Myocyte (in vitro differentiated cells): ENCODE measurements at places on chromosomes 7 and 10. TPM values are rescaled to one million over a fixed set of nuclear protein-coding genes. Genes with fewer than 3 reads are reported as not detected.

KCP gene
- 0.19 and 0.42 TPM in 2 replicates for total RNA-seq

CPVL gene
- 0.47 and 0.62 TPM in 2 replicates for total RNA-seq

GIMAP6 gene
- not detected in 2 replicates for total RNA-seq

PCGF5 gene
- 28.9 and 33.5 TPM in 2 replicates for total RNA-seq

PKD1L1 gene
- 0.03 and 0.10 TPM in 2 replicates for total RNA-seq

INSYN2A gene
- 2.3 and 4.0 TPM in 2 replicates for total RNA-seq

IDI2 gene
- total RNA-seq: not detected in 2 replicates

CCL24 gene
- 0.72 TPM in 1 of 2 replicates, not detected in the other for total RNA-seq

COL1A2 gene
- 1,439 and 1,654 TPM in 2 replicates for total RNA-seq

SPDYE2 gene
- not detected in 2 replicates for total RNA-seq

DNA sequence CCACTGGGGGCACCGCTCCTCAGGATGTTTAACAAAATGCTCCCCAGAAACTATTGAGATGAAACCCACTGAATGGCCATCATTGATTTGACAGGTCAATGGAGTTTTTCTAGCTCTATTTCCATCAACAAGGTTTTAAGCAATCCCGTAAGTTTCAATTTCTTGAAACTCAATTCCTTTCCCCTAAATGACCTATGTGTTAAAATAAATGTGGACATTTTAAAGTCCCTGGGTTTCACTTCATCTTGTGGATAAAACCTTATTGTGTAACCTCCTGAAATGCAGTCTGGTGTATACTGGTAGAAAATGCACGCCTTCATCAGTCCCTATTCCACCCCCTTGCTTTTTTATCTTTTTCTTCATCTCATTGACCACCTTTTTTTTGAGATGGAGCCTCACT is 8.9 kb upstream of the C7orf33 start:
- DNase-seq: no peak

DNA sequence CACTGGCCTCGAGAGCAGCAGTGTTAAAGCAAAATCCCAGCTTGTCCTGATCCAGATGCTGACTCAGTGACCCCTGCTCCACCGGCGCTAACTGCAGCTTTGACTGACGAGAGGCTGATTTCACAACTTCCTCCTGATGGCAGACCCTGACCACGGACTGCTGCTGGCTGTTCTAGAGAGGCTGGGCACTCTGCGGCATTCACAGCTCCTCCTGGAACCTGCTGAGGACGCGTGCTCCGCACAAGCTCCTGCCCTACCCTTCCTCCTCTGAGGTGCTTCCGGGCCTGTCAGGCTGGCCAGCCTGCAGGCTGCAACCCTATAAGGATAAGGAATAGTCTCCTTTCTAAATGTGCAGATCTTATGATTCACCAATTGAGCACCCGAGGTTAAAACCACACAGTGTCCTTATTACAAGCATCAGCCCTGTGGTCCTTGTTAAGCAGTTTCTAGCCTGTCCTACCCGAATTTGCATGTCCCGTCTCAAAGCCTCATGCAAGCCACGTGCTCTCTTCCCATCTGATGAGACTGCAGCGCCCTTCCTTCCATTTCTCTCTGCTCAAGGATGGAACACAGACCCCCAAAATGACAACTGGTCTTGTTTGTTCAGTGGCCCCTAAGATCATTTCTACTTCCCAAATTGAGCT is 35.5 kb upstream of the NCAPG2 start:
- DNase-seq: peak; percentile 78

DNA sequence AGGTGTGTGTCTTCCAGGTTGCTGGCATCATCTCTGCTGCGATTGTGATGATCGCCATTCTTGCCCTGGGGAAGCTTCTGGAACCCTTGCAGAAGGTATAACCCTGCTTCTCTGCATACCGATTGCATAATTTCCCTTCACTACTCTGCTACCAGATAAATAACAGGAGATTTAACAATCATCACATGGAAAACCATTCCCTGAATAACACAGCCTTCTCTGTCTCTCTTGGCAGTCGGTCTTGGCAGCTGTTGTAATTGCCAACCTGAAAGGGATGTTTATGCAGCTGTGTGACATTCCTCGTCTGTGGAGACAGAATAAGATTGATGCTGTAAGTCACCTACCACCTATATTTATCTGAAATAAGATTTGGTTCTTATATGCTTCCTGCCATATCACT is 33.8 kb downstream of the SLC26A4 start:
- DNase-seq: peak; percentile 82

GRCh38 chr10:21521751-21522533 is 3.5 kb downstream of the SKIDA1 start:
- DNase-seq: no peak

- no peak for DNase-seq
These were observed 147.9 kb upstream of the FAM20C start for GRCh38 chr7:44541-44896.

DNA sequence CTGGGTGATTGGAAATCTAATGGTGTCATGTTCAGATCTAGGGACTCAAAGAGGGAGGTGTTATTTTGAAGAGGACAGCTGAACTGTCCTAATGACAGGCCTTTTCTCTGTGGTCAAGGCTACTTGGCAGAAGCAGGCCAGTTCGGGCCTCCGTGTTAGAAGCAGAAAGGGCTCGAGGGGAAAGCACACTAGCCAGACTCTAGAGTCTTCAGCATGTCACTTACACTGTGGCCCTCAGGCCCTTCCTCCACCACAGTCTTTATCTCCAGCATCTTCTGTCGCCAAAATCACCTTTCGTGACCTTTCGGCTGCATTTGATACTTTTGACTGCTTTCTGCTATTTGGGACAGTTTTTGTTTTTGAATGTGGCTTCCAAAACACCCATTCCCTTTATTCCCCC is 123.3 kb downstream of the CNNM2 start:
- peak; percentile 61 for DNase-seq

- DNase-seq: no peak
These were observed 588.8 kb downstream of the REEP3 start for GRCh38 chr10:64109926-64110495.

- DNase-seq: no peak
These were observed 248.9 kb downstream of the ELFN1 start for GRCh38 chr7:1918881-1919525.

DNA sequence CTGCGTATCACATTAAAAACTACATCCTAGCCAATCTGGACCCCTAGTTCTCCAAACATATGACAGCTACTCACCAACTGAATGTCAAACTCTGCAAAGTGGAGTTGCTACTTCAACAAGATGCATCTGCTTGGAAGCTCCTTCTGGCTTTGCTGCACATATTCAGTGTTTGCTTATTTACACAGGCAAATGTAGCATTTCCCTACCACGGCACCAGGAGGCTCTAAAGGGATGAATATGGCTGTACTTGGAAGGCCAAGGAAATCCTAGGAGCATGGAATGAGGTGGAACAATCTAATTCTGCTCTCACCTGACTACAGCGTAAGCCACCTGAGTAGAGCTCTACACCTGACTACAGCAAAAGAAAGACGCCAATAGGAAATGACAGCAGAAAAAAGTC is 39.7 kb downstream of the MTPAP start:
- no peak for DNase-seq

DNA sequence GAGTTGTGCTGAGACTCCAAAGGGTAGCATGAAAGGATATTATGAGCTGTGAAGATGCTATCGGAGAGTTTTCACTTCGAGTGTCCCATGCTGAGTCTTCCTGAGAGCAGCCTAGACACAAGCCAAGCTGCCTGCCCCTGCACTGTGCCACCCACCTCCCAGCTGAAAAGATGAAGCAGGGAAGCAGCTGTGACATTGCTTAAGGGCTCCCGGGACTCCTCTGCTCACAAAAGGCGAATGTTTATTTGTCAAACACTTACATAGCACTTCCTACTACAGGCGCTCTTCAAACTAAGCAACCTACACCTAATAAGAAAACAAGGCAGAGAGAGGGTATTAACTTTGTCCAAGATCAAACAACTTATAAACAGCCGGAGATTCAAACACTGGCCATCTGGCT is 95.6 kb downstream of the OSBPL3 start:
- no peak for DNase-seq

- DNase-seq: no peak
These were observed 68.5 kb upstream of the ARID5B start for GRCh38 chr10:61832866-61833481.

- DNase-seq: no peak
These were observed 705.6 kb upstream of the GALNT17 start for GRCh38 chr7:70426249-70426880.

- no peak for DNase-seq
These were observed 154.7 kb downstream of the PRPF18 start for GRCh38 chr10:13741438-13741837.

DNA sequence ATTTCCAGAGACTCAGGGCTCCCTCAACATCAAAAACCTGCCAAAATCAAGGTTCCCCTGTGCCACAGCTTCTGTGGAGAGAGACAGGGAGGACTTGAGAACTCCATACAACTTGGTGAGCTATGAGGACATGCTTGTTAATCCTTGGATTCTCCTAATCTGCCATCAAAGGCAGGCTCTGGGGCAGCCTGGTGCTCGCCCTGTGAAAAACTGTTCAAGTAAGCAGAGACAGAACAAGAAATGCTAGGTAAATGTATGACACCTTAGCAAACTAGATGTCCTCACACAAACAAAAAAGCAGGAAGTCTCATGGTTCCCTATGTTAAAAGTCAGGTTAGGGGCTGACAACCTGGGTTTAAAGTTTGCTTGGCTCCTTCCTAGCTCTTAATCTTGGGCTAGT is 73.6 kb downstream of the ANK3 start:
- DNase-seq: no peak

DNA sequence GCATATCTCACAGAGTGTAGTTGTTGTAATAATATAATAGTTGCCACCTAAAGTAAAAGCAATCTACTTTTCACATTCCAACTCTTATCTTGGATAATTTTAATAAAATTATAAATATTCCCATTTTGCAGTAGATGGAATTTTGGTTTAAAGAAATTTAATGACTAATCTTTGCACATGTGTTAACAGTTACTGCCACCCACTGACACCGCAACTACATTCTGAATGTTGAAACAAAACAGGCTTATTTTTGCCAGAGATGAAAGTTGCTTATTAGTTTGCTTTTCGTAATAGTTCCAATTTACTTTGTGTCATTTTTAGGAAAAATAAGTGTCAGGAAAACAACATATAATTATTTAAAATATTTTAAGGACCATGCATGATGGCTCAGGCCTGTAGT is 557.5 kb upstream of the PCDH15 start:
- no peak for DNase-seq

- DNase-seq: no peak
These were observed 46.1 kb downstream of the PTPRN2 start for GRCh38 chr7:158541346-158542010.

- DNase-seq: no peak
These were observed 82.6 kb upstream of the NPVF start for GRCh38 chr7:25310896-25311295.

- DNase-seq: no peak
These were observed 1.4 kb downstream of the C10orf62 start for GRCh38 chr10:97590748-97591495.

- DNase-seq: no peak
These were observed 31.5 kb downstream of the MACROH2A2 start for GRCh38 chr10:70084189-70084588.

GRCh38 chr10:68096913-68097516 is 12.3 kb upstream of the MYPN start:
- peak; percentile 79 for DNase-seq

- DNase-seq: no peak
These were observed 507.2 kb upstream of the IGFBP3 start for GRCh38 chr7:46428295-46428694.

GRCh38 chr7:151839451-151839921 is 37.4 kb downstream of the PRKAG2 start:
- DNase-seq: no peak

GRCh38 chr7:76122516-76123239 is 74.8 kb downstream of the MDH2 start:
- DNase-seq: no peak

- DNase-seq: no peak
These were observed 45.0 kb downstream of the MKI67 start for GRCh38 chr10:128081222-128081621.

DNA sequence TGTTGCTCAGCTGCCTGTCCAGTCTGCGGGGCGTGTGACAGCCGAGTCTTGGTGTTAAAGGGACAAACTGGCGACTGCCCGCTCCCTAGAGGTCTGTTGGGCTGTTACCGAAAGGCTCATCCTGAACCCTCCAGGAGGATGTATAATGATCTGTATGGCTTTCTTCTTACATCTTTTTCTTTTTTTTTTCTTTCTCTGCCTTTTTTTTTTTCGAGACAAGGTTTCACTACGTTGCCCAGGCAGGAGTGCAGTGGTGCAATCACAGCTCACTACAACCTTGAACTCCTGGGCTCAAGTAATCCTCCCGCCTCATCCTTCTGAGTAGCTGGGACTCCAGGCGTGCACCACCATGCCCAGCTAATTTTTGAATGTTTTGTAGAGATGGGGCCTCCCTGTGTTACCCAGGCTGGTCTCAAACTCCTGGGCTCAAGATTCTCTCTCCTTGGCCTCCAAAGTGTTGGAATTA is 857 bp downstream of the INTS15 start:
- peak; percentile 57 for DNase-seq

DNA sequence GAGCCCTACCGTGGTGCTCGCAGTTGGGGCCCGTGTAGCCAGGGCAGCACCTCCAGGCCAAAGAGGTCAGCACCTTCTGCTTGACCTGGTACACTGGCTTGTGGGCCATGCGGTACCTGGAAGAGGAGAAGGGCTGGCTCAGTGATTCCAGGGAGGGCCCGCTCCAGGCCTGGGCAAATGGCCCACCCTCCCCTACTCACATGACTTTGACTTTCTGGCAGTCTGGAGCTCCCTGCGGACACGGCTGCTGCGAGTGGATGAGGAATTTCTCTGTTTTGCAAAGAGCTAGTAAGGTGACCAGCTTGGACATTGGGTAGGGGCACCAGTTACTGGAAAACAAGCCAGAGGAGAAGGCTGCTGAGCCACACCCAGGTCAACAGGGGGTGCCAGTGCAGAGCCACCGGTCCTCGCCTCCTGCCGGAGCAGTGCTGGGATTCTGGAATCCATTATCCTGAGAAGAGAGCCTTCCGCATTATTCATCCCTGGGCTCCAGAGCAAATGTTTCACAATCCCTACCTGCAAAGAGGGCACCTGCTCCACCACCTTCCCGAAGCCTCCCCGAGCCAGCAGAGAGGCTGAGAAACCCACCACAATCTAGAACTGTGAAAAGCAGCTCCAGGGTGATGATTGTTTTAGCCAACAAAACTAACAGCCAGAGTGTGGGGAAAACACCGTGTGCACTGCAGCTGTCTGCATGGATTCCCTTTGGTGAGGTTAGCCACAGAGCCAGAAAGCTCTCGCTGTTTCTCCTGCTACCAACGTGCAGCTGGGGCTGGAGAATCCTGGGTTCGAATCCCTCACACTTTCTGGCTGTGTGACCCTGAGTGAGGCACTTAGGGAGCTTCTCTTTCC is 11.8 kb downstream of the MMRN2 start:
- peak; percentile 79 for DNase-seq
